ENCODE measurements at places on chromosomes 7 and 10.

DNA sequence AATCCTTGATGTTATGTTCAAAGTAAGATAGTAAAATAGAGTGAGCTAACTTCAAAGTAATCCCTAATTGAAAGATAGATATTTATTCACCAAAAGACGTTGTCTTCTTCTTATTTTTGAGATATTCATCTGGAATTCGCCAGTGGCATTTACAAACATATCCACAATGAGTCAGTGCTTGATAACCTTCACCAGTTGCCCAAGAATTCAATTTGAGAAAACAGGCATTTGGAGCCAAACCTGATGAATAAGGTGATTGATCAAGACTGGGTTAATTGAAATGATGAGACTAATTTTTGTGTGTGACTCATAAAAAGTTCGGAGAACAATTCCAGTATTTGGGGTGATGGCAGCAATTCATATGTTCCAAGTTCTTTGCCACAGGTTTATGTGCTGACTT lies 344.0 kb downstream of the ARL4A start:
- DNase-seq, result no peak

DNA sequence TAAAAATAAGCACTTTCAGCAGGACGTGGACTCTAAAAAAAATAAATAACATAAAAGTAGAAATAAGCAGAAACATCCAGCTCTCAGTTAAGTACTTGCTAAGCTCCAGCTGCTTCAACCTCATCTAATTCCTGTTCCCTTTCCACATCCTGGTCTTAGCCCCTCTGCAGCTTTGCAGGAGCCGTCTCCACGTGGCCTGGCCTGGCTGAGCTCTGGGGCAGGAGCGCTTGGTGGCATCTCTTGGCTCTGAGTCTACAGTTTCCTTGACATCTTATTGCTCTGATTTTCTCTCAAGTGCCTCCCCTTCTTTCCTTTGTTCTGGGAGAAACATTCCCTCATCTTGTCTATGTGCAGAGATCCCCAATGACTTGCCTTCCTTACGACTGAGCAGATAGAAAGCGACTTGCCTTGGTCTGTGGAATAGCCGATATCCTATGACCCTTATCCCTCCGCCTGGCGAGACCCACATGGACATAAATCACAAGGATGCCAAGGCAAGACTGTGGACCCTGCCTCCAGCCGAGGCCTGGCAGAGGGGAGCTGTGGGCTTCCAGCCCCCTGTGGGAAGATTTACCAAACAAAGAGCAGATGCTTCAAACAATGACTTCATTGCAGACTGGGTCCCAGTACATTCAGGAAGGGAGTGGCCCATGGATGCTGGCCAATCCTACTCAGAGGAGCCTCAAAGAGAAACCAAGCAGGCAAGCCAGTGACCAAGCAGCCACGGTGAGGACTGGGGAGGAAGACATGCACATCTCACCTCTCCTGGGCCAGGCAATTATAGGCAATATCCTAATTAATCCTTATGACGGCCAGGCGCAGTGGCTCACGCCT lies 61.9 kb downstream of the SPOCK2 start:
- DNase-seq, result no peak

GRCh38 chr7:32893207-32893524 lies 1.6 kb upstream of the KBTBD2 start:
- DNase-seq, result peak; percentile 31

DNA sequence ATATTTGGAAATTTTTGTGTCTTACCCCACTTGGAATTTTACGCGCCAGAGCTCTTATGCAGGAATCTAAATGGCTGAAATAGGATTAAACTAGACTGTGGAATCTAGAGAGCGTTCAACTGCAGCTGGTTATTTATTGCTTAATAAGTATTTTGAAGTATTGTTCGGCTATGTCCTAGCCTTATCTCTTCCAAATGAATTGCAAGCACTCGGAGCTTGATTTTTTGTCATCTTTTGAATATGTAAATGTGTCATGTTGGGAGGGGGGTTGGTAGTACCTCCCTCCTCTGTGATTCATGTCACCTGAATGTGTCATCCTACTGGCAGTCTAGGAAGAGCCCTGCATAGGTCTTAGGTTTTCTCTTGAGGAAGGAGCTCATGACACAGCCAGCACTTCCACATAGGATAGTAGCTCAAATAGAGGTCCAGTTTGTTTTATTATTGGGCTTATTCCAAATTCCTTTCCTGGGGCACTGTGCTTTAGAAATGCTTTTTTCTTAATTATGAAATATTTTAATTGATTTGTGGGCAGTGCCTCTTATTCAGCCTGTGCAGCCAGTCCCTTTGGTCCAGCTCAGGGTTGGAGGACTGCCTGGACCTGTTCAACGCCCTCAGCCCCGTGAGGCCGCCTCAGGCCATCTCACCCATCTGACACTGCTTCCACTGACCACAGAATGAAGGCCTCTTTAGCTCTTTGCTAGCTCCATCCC lies 22.5 kb upstream of the TRIL start:
- DNase-seq, result no peak

GRCh38 chr10:43037942-43038782 lies 38.7 kb upstream of the RET start:
- no peak for DNase-seq

GRCh38 chr7:77439572-77439971 lies 23.4 kb upstream of the GSAP start:
- DNase-seq, result no peak

DNA sequence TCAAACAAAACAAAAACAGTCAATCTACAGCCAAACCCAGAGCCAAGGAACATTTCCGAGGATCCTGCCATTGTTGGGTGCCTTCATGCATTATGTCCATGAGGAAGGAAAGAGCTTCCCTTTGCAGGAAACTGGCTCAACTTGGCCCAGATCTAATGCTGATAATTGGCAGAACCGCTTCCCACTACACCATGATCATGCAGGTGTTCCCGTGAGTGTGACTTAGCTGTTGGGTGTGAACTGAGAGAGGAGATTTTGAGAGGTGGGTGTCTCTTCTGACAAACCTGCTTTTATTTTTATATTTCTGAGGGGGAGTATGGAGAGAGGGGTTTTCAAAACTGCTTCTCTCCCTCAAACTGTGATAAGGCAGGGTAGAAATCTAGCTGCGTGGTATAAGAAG lies 14.6 kb downstream of the SAP25 start:
- DNase-seq, result no peak

DNA sequence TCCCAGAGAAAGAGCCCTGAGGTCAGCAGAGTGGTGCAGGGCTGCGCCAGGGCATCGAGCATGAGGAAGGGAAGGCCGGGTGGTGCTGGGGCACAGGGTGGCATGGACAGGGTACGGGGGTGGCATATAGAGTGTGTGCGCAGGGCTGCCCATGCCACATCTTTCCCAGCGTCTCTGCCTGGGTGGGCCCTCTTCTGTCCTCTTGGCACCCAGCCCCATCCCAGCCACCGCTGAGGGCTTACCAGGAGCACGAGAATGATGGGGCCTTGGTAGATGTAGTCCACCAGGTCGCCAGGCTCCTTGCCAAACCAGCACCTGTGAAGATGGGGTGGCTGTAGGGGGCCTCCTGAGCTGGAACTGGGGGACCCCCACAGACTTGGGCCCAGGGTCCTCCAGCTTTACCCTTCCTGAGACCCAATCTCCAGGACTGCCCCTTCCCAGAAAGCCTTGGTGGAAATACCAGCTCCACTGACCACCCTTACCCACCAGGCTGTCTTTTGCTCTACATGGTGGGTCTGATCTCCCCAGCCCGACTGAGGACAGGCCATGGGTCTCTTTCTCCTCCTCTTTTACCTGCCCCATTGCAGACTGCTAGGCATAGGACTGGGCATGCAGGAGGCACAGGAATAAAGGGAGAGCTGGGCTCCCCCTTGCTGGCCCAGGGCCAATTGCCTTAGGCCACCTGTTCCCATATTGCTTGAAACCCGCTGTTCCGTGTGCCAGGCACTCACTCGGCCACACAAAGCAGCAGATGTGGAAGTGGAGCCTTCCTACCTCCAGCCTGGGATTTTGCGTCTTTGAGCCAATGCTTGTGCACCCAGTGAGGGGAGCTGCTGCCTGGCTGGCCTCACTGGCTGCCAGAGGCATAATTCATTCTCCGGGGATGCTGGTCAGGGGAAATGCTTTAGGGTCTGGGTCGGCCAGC lies 21.7 kb downstream of the CRHR2 start:
- no peak for DNase-seq

GRCh38 chr7:99794585-99795502 lies 10.9 kb upstream of the CYP3A4 start:
- no peak for DNase-seq

GRCh38 chr10:16816171-16816570 lies 1.1 kb downstream of the RSU1 start:
- no peak for DNase-seq

GRCh38 chr7:136847858-136848257 lies 20.6 kb upstream of the CHRM2 start:
- no peak for DNase-seq

GRCh38 chr7:5477723-5478531 lies 54.3 kb upstream of the TNRC18 start:
- DNase-seq, result no peak

DNA sequence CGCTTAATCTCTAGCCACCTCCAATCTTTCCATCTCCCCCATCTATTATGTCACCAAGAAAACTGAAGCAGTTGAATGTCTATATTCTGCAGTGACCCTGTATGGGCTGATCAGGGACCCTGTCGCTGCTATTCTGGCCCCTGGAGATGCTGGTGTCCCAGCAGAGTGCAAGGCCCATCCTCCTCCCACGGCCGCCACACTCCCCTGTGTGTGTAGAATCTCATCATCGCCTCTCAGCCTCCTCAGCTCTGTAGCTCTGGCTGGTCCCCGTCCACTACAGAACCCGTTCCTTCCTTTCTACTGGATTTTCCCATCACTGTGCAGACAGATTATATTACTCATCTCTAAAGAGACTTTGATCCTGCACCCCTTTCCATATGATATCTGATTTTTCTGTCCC lies 235.8 kb upstream of the PFKP start:
- DNase-seq, result no peak

DNA sequence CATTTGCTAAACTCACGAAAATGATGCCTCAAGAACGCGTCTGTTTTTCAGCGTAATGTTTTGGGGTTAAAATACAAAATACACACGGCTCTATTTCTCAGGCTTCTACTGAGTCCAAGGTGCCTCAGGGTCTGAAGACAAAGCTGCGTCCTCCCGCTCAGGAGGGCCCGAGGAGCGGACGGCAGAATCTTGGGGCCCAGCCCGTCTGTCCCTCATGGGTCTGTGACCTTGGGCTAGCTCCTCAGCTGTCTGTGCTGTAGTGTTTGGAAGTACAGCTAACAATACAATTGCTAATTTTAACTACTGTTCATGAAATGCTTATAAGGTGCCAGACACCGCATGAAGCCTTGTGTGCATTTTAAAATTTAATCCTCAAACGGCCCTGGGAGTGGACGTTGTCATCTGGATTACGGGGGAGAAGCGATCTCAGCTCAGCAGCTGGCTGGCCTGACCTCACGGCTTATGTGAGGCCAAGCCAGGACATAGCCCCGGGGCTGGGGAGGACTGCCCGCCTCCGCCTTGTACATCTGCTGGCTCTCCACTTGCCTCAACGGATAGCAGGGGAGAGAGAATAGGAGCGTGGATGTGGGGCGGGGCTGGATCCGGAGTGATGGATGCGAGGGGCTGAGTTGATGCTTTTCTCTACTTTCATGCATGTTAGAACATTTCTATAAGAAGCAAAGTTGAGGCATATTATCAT lies 357.4 kb downstream of the GLRX3 start:
- DNase-seq, result no peak

DNA sequence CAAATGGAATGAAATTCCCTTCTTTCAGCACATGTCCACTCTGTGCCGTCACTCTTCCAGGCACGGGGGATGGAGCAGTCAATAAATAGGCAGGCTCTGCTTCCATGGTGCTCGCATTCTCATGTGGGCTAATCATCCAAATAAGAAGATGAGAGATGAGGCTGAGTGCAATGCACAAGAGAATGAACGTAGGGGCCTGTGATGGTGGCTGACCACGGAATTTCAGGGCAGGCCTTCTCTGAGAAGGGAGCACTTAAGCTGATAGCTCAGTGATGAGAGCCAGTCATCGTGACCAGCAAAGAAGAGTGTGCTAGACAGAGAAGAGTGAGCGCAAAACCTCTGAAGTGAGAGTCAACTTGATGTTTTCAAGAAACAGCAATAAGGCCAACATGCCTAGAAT lies 47.9 kb downstream of the TAF3 start:
- no peak for DNase-seq

DNA sequence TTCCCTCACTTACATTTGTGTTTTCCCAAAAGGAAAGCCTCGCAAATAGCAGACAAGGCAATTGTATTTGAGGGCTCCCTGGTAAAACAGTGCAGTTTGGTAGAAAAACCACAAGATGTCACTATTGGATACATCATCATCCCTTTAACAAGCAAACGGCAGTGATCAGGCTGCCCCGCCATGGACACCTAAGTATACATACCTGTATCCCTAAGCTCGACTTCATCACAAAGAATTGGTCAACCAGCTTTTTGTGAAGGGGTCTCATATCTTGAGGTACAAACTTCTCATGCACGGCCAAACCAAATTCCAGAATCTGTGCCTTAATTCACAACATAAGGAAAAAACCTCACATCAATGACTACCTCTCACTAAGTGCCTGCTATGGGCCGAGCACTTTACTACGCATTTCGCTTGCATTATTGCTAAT lies 179.5 kb upstream of the IMMP2L start:
- DNase-seq, result peak; percentile 32

DNA sequence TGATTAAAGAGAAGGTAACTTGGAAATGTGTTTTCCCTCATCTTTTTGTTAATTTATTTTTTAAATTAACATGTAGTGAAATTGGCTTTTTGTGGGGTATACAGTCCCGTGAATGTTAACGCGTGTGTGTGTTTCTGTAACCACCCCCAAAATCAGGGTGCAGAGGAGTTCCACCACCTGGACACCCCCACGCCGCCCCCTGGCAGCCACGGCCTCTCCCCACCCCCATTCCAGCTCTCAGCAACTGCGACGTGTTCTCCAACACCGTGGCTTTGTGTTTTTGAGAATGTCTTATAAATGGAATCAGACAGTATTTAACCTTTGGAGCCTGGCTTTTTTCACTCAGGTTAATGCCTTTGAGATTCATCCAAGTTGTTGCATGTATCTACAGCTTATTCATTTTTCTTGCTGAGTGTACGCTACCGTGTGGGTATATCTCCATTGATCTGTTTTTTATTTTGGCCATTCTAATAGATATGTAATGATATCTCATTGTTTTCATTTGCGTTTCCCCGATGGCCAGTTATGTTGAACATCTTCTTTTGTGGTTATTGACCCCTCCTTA lies 218.8 kb downstream of the EBF3 start:
- no peak for DNase-seq

DNA sequence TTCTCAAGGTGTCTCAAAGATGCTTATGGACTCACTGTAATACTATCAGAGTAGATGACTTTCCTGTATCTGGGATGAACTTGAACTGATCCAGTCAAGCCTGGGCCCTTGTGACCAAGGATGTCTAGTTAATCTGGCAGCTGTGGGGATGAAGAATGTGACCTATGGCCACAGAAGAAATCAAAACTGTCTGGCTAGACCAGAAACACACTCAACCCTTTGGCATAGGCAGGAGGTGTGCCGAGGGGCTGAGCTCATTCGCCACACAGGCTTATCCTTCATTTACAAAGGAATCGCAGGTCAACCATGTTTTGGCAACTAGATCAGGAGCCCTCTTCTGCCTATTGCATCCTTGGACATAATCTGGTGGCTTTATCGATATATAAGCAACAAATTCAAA lies 110.6 kb downstream of the ATXN7L1 start:
- DNase-seq, result no peak
